ENCODE measurements at places on chromosomes 5 and 9.

DNA sequence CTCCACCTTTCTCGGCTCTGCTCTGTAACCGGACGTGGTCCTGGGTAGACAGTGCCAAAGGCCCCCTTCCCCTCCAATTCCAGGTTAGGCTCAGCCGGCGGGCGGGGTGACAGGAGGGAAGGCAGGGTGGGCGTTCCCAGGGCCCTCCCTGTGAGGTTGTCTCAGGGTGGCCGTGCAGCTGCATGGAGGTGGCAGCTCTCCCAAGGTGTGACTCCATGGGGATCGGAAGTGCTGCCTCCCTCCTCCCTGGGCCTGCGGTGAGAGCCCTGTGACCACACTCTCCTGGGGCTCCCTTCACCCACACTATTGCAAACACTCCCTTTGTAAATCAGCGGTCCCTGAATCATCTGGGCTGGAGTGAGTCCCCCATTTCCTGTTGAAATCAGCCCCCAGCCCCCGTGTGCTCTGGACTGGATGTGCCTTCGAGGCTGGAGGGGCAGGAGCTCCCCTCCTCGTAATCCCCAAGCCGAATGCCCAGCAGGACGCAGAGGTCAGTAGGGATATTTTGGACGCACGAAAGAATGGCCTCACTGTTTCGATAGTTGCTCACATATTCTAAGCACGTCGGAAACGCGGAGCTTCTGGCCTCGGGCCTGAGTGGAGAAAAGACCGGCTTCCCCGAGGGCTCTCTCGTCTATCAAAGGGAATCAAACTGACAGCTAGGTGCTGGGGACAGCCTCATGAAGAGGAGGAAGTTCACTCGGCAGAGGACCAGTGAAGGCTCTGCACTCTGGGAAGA is 107.6 kb upstream of the COL5A1 start:
- DNase-seq: peak; percentile 51

DNA sequence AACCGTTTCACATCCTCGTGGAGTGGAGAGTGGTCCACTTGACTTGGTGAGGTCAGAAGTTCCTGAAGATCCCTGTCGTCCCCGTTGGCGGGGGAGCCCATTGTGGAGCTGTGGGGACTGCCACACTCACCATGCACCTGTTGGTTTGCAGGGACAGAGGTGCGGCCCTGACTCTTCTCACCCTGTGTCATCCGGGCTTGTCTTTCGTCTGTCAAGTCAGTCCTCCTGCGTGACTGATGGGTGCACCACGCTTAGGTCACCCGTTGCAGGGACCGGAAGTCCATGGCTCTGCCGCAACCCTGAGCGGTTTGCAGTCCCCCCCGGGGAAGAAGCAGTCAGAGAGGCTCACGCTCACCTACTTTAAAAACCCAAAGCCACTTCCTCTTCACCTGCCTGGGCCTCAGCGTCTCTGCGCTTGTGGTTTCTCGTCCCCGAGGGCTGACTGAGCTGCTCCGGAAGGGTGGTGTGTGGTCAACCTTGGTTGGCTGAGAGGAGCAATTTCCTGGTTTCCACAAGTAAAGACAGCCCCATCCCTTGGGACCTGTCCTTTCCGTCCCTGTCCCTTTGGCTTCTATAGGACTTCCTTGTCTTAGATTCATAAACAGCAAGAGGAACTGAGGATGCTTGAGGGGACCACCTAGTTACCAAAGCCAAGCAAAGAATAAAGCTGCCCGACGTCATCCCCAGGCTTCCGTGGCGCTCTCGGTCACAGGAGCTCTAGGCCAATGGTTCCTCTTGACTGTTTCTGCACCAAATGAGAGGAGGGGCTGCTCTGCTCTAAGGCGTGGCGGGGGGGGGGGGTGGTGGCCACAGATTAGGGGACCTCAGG is 53.2 kb downstream of the USP20 start:
- no peak for DNase-seq

GRCh38 chr5:156850206-156850751 is at the start of gene PPP1R2B:
Gene PPP1R2B (plus strand): TSS chr5:156850295. CDS start chr5:156850563, 268 bp downstream.
- DNase-seq: no peak

DNA sequence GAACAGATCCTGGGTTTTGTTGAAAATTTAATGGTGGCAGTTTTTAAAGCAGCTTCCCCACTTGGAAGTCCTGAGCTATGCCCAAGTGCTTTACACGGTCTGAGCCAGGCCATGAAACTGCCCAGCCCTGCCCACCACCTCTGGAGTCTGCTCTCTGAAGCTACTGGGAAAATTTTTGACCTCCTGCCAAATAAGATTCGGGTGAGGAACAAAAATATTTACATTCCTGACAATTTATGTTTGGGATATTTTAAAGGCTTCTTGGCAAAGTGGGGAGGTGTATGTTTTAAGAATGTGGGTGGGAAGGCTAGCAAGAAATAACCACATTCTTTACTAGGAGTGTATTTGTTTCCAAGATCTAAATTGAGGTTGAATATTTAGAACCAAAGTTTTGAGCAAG is 50.0 kb downstream of the HACD4 start:
- DNase-seq: peak; percentile 91

DNA sequence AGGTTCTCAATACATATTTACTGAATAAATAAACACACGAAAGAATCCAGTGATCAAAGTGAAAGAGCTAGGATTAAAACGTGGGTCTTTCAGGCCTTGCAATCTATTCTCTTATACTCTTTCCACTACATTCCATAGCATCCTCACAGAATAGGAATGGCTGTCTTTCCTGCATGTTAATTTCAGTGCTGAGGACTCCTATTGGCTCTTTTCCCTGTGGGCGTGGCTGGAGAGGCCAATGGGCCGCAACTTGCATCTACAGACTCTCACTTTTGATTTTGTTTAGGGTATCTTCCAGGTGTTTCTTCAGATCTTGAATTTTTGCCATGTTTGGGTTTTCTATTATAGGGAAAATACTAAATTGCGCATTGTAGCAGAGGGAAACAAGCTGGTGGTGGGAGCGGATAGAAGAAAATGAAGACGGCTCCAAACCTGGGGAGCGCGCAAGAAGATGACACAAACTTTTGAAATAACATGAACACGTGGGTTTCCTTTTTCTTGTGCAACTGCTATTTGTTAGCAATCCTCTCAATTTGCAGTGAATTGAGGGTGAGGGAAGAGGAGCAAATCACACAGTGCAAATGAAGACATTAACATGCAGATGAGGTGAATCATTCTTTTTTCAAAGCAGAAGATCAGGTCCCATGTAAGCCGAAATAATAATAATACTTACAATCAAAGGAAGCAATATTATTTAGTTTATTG is 93.9 kb downstream of the GCNT1 start:
- no peak for DNase-seq

DNA sequence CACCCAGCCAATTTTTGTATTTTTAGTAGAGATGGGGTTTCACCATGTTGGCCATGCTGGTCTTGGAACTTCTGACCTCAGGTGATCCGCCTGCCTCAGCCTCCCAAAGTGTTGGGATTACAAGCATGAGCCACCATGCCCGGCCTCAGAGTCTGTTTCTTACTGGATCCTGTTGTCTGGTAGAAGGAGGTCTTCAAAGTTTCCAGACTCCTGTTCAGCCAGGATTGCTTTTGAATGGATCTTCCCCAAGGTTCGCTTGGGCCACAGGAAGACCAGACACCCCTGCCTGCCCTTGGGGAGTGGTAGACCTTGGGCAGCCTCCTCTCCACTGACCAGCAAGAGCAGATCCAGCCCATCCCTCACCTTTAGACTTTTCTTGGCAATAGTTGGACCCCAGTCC is 7.6 kb upstream of the LCN2 start:
- no peak for DNase-seq

GRCh38 chr5:180454752-180455151 is 39.4 kb upstream of the CNOT6 start:
- DNase-seq: no peak

- DNase-seq: no peak
Measured at GRCh38 chr5:61084658-61085057, 77.6 kb downstream of the SMIM15 start.

GRCh38 chr9:13210306-13210705 is 69.2 kb downstream of the MPDZ start:
- no peak for DNase-seq

GRCh38 chr5:56481428-56482357 is 248.6 kb upstream of the ANKRD55 start:
- DNase-seq: peak; percentile 19

- no peak for DNase-seq
Measured at GRCh38 chr9:16310278-16311110, 560.0 kb downstream of the BNC2 start.

DNA sequence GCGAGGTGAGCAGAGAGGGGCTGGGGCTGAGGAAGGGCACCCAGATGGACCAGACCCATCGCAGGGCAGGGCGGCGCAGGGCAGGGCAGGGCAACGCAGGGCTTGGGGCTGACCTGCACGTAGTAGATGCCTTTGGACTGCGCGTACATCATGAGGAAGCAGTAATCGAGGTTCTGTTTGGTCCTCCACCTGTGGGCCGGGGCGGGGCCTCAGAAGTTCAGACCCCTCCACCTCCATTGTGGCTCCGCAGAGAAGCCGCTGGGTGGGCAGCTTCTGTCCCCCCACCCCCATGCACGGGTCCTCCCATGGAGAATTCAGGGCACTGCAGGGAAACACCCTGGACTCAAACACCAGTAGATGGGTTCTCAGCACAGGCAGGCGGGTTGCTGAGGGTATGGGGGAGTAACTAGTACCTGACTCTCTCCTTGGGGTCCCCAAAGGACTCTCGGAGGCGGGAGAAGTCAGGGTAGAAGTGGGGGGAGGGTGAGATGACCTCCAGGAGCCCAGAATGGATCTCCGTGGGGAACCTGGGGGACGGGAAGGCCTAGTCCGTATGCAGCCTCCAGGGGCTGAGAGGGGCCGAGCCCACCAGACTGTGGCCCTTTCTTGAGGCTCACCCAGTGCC is 6.4 kb downstream of the LTC4S start:
- DNase-seq: no peak

DNA sequence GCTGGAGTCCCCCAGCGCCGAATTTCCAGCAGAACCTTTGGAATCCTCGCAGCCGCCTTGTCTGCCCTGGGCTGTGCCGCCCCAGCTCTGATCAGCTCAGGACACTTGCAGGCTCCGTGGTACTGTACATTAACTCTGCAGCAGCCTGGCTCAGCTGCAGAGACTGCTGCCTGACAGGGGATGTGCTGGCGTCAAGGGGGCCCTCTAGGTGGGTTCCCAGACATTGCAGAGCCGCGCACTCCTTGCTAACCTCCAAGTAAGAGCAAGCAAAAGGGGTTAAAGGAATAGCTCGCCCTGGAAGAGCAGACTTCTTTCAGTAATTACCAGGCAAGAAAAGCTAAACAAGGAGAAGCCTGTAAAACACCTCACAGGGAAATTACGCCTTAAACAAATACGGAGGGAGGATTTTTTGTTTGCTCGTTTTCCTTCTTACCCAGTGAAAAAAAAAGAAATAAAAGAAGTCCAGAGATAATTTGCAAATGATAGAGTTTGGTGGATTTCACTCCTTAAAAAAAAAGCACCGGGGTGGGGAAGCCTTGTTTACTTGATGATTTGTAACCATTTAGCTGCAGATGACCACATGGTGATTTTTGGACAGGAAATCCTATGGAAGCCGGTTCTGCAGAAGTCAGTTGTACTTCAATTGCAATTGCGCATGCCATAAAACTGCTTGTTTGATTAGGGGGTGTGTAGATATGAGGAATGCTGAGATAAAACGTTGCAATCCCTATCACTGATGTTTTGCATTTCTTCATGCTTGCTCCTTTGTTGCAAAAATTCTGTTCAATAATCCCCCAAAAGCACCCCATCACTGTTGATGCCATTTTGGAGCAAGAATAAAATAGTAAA is 305.8 kb downstream of the PDE4D start:
- peak; percentile 81 for DNase-seq

- DNase-seq: no peak
Measured at GRCh38 chr5:62707563-62707962, 128.9 kb downstream of the LRRC70 start.

DNA sequence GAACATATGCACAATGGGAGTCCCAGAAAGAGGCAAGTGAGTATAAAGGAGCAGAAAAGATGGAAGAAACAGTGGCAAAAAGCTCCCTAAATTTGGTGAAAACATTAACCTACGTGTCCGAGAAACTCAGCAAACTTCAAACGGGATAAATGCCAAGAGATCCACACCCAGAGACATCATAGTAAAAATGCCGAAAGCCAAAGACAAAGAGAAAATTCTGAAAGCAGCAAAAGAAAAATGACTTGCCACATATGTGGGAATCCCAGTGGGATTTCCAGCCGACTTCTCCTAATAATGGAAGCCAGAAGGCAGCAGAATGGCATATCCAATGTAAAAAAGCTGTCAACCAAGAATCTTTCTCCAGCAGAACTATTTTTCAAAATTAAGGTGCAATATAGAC is 101.2 kb downstream of the ADAMTS2 start:
- DNase-seq: peak; percentile 22

- DNase-seq: peak; percentile 72
Measured at GRCh38 chr5:172452398-172453205, 1.7 kb downstream of the SH3PXD2B start.

- DNase-seq: no peak
Measured at GRCh38 chr9:1388216-1388615, 338.1 kb downstream of the DMRT2 start.

DNA sequence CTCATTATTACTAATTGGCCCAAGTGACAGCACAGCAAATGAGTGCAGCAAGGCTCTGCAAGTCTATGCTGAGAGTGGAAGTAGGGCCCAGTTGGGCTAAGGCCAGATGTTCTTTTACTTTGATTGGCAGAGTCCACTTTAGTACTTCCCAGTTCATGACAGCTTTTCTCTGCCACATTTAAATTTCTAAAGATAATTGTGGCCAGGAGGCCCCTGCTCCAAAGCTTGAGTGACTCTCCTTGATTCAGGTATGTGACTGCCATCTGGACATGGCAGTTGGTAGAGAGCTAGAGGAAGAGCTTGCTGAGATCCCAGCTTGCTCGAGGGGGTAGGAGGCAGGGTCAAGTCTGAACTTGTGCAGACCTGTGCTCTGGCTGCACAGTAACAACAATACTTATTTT is 154.1 kb downstream of the CARTPT start:
- no peak for DNase-seq

DNA sequence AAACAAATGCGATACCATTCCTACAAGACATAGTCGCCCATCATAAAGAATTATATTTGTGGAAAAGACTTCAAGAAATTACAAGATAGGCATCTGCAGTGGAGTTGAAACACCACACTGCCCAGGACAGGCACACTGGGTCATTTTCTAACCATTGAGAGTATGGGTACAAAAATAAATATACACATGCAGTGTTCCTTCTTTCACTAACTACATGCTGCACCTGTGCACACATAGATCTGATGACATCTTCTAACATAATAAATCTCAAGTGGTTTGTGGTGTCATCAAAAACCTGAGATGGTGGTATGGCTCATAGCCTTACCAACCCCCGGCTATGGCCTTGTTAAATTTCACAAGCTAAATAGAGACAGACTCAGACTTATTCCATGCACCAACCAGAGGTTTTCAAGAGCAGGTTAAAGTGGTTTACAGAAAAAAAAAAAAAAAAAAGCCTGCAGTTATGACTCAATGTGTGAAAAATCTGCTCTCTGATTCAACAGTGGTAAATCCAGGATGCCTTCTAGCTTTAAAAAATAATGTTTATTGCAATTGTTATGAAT is 12.4 kb upstream of the NFIB start:
- peak; percentile 75 for DNase-seq

GRCh38 chr5:135032999-135033861 is 798 bp downstream of the PITX1 start:
- peak; percentile 50 for DNase-seq

GRCh38 chr5:73892806-73893205 is 266.8 kb downstream of the ARHGEF28 start:
- peak; percentile 90 for DNase-seq
